Activated naive CD8-positive, alpha-beta T cell treated with anti-CD3 and anti-CD28 coated beads, Interleukin-2, amount 10 ng/mL, durations not matched to agents 7 days and 5 days (primary cell): ENCODE measurements at places on chromosomes 4 and X.

DNA sequence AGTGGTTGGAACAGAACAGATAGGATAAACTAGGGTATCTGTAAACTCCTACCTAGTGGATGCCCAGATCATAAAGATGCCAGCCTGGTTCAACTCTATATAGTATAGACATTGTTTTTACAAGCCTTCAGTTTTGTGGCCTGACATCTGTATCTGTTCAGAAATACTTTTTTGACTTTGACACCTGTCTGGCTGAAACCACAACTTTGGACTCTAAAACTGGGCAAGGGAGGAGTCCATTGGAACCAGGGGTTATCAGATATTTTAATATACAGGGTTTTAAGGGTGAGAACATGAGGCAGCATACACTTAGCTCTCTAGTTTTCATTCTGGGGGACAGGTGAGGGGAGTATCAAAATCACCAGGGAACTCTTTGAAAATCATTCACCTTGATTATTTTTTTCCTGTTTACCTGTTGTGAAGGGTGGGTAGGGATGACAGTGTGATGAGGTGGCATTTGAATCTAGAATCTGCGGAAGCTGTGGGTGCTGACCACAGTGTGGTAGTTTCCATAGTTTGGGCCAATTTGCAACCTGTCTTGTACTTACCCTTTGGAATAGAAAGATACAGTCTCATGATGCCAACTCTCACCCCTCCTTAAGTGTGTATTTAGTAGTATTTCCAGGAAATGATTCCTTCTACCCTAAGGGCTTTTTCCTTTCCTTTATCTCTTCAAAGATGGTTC is 20.6 kb downstream of the GAB1 start:
- no peak for DNase-seq

- no peak for DNase-seq
Measured at GRCh38 chr4:114282937-114283336, 303.5 kb upstream of the ARSJ start.

DNA sequence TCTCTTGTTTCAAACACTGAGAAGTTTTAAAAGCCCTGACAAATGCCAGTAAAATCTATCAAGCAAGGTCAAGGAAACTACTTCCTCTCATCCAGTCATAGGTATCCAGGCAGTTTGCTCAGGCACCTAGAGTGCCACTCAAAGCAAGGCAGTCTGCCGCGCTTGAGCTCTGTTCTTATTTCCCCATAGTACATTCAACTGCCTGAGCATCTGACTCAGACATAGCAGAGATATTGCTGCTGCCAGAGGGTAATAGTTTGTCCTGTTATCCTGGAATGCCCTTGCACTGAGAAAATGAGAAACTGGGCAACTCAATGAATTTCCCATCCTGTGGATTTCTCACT is 16.1 kb upstream of the ATP8A1 start:
- DNase-seq: no peak

- DNase-seq: no peak
Measured at GRCh38 chr4:40438384-40439026, 103.4 kb downstream of the CHRNA9 start.

GRCh38 chr4:5191831-5192230 is 140.6 kb downstream of the STK32B start:
- no peak for DNase-seq
